Occipital lobe (tissue), 3 donors: ENCODE measurements at places on chromosomes 1 and 21. TPM values are rescaled to one million over a fixed set of nuclear protein-coding genes. Genes with fewer than 3 reads are reported as not detected.

DNA sequence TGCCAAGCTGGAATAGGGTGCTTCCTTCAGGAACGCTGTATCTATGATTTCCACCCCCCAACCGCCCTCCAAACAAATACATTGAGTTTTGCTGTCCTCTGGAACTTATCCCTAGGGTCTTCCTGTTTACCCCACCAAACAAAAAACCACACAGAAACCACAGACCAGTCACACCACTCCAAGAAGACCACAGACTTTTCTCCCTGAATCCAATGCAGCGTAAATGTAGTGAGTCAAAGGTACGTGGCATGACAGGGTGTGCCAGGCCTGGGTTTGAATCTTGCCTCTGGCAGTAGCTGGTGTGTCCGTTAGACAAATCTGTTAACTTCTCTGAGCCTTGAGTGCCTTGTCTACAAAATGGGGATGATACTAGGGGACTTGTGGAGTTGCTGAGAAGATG, 27.8 kb downstream of the ASAP3 start:
- no peak for DNase-seq

The DNM3 gene
- 115 TPM for total RNA-seq

The NUP133 gene
- 63.9 TPM for total RNA-seq

GRCh38 chr1:37795340-37796125, 1.9 kb downstream of the MANEAL start:
- no peak for DNase-seq

The MLLT11 gene
- 77.2 TPM for total RNA-seq

GRCh38 chr1:76038287-76039004, 36.1 kb upstream of the ST6GALNAC3 start:
- DNase-seq: no peak

DNA sequence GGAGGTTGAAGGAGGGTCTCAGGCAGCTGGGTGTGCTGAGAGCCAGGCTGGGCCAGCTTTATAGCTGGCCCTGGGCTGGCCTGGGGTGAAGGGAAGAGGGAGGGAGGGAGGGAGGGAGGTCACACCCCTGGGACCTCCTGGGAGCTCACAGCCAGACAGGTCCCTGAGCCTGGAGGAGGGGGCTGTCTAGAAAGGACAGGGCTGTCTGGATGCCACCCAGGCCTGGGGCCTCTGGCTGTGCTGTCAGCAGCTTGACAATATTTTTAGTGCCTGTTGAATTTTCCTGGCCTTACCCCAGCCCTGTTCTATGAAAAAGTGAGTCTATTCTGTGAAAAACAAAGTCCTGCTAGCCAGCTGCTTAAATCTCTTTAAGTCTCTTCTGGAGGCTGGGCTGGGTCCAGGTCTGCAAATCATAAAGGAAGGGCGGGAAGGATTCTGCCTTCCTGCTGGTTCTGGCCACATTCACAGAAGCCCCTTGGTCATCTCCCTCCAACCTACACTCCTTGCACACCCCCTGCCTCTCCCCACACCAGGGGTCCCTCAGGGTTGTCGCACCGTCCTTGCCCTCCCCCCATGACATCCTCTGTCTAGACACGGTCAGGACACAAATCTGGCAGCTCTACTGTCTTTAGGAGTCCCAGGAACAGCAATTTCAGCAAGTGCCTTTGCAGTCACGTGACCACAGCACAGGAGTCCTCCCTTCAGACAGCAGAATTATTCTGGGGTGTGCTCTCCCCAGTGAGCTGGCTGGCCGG, at the start of gene LEFTY2:
LEFTY2 (minus strand) TSS at position 34 of the 755 bp plus-strand sequence. CDS start 80 bp downstream, outside the sequence.
- DNase-seq: no peak

The ASPM gene
- total RNA-seq: 8.9 TPM

DNA sequence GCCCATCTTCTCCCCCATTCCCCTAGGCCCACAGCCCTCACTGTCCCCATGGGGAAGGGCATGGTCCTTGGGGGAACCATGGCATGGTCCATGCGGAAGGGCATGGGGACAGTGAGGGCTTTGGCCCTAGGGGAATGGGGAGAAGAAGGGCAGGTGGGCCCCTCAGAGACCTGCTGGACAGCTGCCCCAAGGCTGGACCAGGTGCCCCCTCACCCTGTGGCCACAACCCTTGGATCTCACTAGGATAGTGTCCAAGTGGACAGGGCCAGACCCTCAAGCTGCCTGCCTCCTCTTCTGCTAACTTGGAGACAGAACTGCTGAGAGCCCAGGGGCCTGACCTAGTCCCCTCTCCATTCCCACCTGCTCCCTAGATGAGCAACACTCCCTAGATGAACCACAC, 12.4 kb upstream of the SMYD3 start:
- no peak for DNase-seq
